A549 treated with DMSO at 1 μM for 4 hours (cell line): ENCODE measurements at places on chromosomes 12 and 14. TPM values are rescaled to one million over a fixed set of nuclear protein-coding genes. Genes with fewer than 3 reads are reported as not detected.

CPSF6 gene
- total RNA-seq, result 63.2 to 72.3 TPM (median 65.9 TPM) in 5 replicates

ADAM21 gene
- total RNA-seq, result 0.06 TPM in 2 of 5 replicates, not detected in the others

AQP2 gene
- not detected in 5 replicates for total RNA-seq

SPX gene
- 1.5 to 3.4 TPM (median 2.3 TPM) in 5 replicates for total RNA-seq

OAS3 gene
- 26.1 to 34.6 TPM (median 29.7 TPM) in 5 replicates for total RNA-seq
